Activated gamma-delta T cell (primary cell): ENCODE measurements at places on chromosomes 5 and 9.

DNA sequence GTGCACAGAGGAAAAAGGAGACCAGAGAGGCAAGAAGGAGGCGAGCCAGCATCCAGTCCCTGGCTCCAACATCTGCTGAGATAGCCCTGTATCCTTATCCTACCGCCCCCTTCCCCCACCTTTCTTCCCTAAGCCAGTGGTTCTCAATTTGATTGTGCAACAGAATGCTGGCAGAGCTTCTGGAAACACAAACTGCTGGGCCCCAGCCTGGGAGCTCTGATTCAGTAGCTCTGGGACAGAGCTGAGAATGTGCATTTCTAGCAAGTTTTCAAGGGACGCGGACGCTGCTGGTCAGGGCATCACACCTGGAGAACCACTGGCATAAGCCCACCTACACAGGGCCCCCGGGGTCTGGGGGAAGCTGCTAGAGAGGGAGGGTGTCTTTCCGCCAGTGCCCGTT, 21.1 kb downstream of the AK8 start:
- DNase-seq, result no peak

DNA sequence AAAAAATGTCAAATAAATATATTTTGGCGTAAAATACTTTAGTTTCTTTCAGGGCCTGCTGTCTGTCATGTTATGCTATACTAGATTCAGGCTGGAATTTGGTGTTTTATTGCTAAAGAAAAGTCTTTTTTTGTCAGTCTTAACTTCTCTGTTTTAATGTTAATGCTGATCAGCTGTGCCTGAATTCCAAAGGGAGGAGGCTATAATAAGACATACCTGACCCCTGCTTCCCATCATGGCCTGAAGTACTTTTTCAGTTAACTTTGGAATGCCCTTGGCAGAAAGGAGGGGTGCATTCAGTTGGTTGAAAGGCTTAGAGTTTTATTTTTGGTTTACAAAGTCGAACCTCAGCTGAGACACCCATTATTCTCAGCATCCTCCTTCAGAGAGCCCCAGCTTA, 58.1 kb upstream of the PANK3 start:
- no peak for DNase-seq

DNA sequence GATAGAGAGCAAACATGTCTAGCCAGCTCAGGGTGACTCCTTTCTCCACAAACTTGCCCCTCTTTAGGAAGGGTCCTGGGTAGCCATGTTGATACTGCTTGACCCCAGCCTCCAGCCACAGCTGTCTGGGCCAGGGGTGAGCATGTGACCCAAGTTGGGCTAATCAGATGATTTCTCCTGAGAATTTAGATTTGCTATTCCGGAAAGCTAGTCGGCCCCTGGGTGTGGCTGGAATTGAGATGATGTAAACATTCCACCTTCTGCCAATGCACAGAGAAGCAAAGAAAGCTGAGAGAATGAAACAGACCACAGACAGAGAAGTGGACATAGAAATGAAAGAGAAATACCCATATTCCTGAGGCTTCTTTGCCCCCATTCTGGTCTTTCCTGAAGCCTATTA, 17.8 kb upstream of the B4GALT1 start:
- DNase-seq, result no peak

DNA sequence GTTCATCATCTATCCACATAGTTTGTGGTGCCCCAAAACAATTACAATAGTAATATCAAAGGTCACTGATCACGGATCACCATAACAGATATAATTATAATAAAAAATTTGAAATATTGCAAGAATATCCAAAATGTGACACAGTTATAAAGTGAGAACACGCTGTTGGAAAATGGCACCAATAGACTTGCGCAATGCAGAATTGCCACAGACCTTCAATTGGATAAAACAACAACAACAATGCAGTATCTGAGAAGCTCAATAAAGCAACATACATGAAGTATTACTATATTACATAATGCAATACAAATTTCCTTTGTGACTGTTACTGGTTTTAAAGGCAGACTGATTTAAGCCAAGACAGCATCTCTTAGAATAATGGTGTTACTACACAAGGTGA, 44.7 kb upstream of the PRRC1 start:
- no peak for DNase-seq

DNA sequence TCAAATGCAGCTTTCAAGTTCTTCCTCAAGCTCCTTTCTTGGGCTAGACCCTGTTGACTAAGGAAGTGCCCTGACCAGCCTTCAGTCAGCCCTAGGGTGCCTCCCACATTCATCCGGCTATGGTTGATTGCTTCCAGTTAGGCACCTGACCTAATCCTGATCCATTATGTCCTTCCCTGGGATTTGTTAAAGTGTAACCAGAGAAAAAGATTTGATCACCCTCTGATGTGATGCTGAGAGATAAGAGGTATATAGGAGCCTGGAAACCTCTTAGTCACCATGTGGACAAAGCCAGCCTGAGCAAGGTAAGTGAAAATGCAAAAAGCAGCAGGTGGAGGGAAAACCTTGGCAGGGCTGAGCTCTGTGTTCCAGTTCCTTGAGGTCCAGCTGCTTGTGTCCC, 178.8 kb upstream of the ERCC6L2 start:
- DNase-seq, result no peak

DNA sequence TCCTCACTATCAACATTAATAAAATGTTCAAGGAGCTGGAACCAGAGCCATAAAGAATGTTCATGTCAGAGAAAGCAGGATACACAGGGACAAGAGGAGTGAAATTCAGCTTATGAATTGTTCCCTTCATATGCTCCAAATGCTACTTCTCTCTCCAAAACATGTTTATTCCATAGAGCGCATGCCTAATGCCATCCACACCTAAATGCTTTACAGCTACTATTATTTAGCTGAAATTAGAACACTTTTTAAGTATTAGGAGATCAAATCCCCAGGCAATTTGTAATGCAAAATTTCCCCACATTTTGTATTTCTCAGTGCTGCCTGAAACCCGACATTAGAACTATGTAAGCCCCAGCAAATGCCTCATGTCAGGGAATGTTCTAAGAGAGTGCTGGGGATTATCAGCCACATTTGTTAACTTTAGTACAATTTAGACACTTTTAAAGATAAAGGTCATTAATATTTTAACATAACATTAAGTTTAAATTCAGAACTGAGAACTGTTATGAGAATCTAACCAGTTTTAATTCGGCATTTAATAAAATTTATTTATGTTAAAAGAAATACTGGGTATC, 75.5 kb downstream of the PPP2R2B start:
- DNase-seq, result no peak

- no peak for DNase-seq
Measured at GRCh38 chr5:6197427-6197826, 180.9 kb downstream of the MED10 start.

- no peak for DNase-seq
Measured at GRCh38 chr5:67164856-67165525, 31.6 kb downstream of the CD180 start.

DNA sequence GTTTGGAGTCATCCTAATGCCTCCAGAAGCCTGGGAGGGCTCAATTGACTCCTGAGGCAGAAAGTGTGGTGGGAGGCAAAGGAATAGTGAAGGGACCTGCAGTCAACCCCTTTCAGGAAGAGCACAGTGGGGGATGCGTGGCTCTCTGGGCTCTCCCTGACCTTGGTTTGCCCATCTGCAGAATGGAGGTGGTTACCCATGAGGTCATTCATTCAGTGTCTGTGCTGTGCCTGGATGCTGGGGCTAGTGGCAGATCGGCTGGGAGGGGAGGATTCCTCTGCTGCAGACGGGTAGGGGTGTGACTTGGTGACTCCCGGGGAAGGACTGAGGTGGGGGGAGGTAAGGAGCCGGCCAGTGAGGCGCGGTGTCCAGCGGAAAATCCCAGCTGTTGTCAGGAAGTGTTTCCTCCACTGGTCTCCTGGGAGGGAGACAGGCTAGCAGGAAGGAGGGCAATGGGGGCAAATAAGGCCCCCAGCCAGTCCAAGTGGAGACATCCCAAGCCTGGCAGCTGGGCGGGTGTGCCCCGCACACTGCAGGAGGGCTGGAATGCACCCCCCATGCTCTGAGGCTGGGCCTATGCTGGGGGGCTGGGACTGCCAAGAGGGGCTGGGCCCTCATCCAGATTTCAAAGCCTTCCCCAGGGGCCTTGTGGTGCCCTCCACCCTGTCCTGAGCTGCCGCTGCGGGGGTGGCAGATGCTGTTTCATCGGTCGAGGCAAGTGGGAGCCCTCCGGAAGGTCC, 10.9 kb downstream of the CXXC5 start:
- no peak for DNase-seq

- no peak for DNase-seq
Measured at GRCh38 chr5:42858031-42858643, 46.4 kb upstream of the SELENOP start.

- DNase-seq, result no peak
Measured at GRCh38 chr5:12272389-12272788, 368.1 kb upstream of the CTNND2 start.

- DNase-seq, result no peak
Measured at GRCh38 chr5:55668356-55668755, 43.8 kb downstream of the SLC38A9 start.

GRCh38 chr9:89555451-89556375, 49.1 kb upstream of the GADD45G start:
- no peak for DNase-seq

GRCh38 chr5:167180906-167181305, 1110.5 kb upstream of the WWC1 start:
- DNase-seq, result no peak

DNA sequence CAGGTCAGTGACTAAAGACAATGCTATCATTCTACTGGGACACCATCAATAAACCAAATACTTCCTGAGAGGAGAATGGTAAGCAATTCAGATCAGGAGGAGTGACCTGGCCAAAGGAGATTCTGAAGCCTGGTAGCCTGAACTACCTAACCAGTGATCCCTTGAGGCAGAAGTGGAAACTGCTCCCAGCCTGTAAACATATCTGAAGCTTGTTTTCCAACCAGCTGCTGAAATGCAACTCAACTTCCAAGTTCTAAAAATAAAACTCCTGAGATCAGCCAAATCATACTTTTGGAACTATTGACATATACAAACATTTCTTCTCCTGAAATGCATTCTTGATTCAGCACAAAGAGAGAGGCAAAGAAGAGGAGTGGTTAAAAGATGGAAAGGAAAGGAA, 204.1 kb downstream of the EBF1 start:
- no peak for DNase-seq

GRCh38 chr5:149452665-149453617, 73.8 kb upstream of the IL17B start:
- DNase-seq, result no peak

DNA sequence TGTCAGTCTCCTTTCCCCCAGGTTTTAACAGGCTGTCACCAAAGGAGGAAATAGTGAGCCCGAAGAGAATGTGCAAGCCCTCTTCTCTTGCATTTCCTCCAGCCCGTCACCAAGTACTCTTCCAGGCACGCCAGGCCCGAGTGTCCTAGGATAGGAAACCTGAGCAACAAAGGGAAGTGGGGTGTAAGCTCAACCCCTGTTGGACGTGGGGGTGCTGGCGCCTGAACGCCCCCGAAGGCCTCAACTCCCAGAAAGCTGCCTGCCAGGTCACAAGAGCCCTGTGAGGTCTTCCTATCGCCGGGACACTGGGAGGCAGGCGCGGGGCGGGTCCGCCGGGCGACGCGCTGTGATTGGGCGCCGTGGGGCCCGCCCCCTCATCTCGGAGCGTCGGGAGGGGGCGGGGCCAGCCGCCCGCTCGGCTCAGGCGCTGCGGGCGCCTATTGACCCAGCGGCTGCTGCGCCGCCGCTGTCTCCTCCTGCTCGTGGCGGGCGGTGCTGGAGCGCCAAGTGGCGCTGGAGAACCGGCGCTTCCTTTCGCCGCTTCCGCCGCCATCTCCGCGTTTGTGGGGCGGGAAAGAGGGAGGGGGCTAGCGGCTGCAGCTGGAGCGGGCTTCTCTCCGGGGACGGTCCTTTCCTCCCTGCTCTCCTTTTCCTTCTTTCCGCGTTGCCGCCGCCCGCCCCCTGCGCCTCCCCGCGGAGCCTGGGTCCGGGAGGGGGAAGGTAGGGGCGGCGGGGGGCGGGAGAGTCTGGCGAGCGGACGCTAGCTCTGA, 572 bp upstream of the MAN2A1 start:
- DNase-seq, result peak; percentile 71

- DNase-seq, result no peak
Measured at GRCh38 chr5:132753135-132753987, 6.1 kb downstream of the CCNI2 start.

DNA sequence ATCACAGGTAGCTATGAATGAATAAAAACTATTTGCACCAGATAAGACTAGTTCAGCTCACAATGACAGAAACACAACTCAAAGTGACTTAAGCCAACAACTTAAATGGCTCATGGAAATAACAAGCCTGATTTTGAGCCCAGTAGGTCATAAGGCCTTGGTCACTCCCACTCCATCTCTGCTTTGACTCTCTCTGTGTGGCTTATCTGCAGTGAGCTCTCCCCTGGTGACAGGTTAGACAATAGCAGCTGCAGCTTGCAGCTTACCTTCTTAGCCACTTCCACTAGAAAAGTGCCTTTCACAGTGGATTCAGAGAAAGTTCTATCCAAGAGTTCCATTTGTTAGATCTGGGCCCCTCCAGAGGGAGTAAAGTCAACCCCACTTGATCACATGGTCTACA, 315.7 kb downstream of the RAB3C start:
- DNase-seq, result no peak

- DNase-seq, result no peak
Measured at GRCh38 chr9:70131296-70131695, 87.6 kb downstream of the MAMDC2 start.
